ENCODE measurements at places on chromosomes 6 and 20.

DNA sequence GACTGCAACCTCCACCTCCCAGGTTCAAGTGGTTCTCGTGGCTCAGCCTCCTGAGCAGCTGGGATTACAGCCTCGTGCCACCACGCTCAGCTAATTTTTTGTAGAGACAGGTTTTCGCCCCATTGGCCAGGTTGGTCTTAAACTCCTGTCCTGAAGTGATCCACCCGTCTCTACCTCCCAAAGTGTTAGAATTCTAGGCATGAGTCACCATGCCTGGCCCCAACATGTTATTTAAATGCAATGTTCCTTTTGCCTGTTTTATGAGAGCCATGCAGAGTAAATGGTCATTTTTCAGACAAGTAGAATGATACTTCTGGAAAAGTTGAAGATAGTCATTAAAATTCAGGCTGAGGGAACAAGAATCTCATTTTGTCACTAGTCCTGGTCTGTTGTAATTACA, 43.8 kb upstream of the RPS6KA2 start:
- DNase-seq, result no peak

DNA sequence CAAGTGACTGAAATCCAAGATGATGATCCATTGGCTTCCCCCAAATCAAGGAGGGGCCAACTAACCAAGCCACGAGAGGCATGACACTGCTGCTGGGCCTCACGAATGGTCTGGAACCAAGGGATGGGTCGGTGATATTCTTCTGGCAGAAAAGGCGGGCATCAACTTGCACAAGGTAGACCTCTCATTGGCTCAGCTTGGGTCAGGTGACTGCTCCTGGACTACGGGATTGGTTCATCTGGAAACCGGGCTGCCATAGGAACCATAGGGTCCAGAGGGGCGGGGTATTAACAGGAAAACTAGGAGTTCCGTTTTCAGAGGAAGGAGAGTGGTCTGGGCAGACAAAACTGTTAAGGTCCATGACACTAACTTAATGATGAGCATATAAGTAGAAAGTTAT, 100.9 kb downstream of the TFAP2C start:
- DNase-seq, result no peak

DNA sequence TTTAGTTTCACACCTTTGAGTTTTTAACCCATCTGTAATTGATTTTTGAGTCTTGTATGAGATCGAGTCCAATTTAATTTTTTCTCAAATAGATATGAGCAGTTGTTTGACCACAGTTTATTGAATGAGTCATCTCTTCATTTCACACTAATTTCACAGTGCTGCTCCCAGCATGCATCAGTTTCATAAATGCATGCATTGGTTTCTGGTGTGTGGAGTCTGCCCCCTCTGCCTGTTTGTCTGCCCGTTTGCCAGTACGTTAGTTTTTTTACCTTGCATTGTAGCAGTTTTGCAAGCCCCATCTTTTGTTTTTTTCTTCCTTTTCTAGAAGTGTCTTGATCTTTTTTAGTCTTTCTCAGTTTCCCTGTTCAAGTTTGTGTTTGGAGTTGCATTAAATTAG, 11.9 kb downstream of the SLX4IP start:
- DNase-seq, result no peak

GRCh38 chr6:115594891-115595290, 465.8 kb downstream of the FRK start:
- no peak for DNase-seq

DNA sequence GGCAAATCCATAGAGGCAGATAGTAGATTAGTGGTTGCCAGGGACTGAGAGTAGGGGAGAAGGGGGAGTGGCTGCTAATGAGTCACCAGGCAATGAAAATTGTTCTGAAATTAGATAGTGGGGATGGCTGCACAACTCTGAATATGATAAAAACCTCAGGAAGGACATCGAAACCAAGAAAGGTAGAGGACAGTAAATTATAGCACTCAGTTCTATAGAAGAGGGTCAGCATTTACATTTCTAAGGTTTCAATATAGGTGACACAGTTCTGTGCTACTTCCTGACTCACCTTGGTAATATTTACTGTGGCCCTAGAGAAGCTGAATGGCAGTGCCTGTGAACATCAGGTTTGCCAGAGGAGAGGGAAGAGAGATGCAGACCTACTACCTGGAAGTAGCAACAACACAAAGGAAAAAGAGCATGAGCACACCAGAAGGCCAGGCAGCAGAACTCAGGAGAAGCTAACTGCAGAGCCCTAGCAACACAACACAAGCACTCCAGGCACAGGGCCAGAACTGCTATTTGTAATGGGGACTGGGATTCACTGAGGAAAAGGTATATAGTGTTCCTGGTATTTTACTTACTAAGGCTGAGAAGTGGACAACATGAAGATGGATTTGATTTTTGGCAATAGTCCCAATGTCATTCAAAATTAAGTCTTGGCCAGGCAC, 75.9 kb downstream of the PLCG1 start:
- DNase-seq, result peak; percentile 45

DNA sequence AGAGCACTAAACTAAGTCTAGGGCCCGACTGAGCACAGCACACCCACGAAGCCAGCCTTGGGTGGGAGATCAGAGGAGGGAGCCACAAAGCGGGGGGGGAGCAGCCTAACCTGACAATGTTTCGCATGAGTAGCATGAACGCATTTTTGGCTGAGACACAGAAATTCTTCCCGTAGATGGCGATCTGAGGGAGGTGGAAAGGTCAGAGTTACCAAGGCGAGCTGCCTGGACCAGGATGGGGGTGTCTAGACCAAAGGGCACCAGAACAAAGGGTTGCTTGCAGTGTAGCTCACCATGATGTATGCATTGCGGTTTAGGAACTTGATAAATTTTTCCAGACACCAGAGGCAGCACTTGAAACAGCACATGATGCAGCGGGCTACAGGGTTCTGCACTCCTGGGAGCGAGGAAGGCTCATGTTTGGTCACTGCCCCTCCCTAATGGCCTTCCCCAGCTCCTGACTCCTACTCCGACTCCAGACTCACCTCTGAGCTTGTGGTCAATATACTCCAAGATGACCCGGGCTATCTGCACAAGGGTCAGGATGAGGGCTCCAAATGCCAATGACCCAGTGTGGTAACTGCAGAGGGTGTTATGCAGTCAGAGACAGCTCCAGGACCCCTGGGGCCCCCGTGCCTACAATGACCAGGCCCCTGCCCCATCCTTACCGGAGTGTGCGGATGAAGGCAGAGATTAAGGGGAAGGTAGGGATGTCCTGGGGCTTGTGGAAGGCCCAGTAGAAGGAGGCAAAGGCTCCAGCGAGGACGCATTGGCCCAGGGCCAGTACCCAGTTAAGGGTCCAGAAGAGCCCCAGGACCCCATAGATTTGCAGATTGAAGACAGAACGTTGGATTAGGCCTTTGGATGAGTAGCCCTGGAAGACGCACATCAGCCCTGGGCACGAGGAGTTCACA, 2.8 kb upstream of the NEU1 start:
- no peak for DNase-seq

DNA sequence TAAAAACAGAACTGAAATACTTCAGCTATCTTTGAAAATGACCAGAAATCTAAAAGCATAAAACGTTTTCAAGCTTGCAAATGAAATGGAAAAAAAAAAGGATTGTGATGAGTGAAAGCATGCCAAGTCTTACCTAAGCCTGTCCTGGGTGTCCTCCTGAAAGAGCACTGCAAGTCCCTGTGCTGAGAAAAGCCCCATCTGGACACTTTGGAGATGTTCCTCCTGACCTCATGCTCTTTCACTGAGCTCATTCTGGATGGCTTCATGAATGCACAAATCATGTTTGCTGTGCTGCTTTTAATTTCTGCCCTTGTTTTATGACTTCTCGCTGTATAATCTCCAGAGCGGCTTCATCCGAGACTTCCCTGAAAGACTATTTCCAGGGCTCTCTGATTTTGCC, 136.0 kb downstream of the SOD2 start:
- DNase-seq, result no peak

DNA sequence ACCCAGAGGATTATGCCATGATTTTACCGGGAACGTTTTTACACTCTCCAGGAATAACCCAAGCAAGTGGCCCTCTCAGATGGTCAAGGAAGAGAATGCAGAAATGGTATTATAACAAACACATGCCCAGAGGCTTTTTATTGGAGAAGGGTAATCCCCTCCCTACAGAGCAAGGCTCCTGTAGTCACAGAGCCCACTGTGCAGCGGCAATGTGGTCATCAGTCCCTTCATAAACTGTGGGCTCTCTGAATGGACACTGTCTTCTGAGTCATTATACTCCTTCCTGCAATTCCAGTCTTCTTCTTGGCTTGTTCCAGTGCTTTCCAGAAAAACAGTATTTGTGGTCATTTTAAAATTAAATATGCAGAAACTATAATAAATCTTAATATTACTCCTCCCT, 74.7 kb downstream of the LAMA4 start:
- DNase-seq, result no peak

DNA sequence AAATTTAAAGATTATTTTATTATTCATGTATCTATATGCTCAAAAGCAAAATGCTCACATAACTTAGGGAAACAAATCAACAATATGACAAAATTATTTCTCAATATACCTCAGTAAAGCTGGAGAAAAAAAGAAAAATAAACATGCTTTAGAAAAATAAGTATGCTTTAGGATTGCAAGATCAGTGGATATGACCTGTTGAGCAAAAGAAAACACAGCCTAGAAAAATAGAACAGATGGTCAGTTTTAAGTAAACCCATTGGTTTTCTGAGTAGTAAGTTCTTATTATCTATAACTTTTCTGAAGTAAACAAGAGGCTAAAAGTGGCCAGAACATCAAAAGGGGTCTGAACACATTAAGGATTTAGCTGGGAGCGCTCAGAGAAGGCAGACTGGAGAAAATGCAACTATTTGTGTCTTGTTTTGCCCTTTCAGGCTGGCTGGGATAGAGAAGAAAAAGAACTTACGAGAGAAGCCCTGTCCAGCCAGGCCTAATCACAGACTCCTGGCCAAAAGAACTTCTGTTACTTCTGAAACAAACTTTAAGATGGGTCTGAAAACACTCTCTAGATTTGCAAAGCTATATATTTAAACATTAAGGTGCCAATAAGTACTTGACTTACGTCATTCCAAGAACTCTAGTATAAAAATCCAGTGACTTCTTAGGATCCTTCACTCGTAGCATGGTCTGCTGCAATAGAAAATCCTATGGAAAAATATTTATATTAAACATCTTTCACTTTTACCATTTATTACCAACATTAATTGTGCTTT, 16.5 kb downstream of the GLO1 start:
- DNase-seq, result no peak

- no peak for DNase-seq
Measured at GRCh38 chr20:51888291-51888690, 86.0 kb upstream of the SALL4 start.

DNA sequence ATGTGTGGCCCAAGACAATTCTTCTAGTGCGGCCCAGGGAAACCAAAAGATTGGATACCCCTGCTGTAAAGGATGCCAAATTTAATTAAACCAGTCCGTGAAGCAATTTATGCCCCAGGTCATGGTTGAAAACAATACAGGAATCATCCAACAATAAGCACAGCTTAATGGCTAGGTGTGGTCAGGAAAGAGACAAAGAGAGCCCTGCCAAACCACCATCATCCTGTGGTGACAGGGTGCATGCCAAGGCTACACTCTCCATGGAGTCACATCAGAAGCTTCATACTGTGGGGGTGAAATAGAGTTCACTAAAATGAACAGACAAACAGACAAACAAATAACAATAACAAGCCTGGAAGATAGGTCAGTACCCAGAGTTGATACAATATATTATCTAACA, 62.7 kb downstream of the DZANK1 start:
- DNase-seq, result no peak

DNA sequence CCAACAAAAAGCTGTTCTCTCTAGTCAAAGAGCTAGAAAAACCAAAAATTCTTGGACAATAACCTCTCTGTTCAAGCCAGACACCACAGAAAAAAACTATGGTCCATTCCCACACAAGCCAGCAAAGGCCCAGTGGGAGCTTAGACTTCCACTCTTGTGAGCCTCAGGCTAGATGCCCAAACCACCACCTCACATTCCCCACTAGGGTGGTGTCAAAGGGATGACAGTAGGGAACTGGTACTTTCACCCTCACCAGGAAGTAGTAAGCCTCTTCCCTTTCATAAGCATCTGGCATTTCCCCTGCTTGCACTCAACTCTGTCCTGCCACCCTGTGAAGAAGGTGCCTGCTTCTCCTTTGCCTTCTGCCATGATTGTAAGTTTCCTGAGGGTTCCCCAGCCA, 58.4 kb upstream of the RNF217 start:
- no peak for DNase-seq

DNA sequence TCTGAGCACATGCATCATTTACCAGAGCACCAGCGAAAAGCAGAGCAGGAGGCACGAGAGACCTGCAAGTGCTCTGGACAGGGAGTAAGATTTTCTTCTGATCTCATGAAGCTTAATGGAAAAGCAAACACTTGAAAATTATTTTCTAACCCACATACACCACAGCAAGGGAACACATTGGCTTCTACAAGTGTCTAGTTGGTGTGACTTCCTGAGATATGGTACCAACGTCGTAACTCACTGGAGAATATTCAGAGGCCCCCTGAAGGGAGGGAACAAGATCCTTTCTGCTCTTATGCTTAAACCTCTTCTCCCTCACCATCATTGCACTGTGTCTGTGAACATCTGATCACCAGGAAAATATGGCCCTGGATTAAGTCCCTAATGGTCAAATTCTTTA, 48.6 kb downstream of the PSMB1 start:
- DNase-seq, result no peak

GRCh38 chr6:94245395-94245794, 826.0 kb upstream of the EPHA7 start:
- no peak for DNase-seq

GRCh38 chr6:166775923-166776220, 148.8 kb upstream of the RPS6KA2 start:
- no peak for DNase-seq

DNA sequence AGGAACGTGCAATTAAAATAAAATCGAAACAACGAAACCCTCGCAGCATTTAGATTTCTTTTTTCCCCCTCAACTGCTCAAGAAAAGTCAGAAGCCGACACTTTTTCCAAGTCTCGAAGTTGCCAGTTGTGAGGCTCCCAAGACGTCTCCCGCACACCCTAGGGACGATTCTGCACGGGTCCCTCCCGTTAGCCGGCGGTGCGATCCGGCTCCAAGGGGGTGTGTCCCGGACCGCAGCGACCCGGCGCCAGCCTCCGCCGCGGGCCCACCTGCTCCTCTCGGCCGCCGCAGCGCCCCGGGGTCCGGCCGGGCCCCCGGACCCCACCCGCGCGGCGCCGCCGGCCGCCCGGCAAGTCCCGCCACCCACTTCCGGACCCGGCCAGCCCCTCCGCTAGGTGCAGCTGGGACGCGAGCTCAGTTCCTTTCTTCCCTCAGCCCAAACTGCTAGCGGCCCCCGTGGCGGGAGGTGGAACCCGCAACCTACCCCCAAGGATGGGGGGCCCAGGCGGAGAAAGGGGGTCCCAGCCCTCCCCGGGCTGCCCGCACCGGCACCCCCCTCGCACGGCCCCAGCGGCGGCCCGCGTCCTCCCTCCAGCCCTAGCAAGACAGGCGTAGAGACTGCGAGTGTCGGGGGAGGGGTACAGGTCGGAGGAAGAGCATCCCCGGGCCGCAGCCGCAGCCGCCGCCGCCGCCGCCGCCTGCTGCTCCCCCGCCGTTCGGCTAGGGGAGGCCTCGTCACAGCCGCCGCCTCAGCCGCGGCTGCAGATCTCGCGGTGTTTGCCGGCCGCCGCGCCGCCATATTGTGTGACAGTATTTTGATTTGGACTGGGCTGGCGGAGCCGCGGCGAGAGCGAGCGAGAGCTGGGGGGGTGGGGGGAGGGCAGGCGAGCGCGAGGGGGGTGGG, 520 bp upstream of the TAB2 start:
- DNase-seq, result peak; percentile 78

GRCh38 chr6:1321738-1322137, 9.8 kb downstream of the FOXQ1 start:
- DNase-seq, result no peak

- DNase-seq, result no peak
Measured at GRCh38 chr6:158039178-158039557, 57.5 kb downstream of the SYNJ2 start.

Data from hippocampal formation (tissue), 2 donors.